NCI-H345 (cell line): ENCODE measurements at places on chromosomes 3 and 15.

- no peak for DNase-seq
Observed at GRCh38 chr3:8579096-8579495, 65.5 kb downstream of the SSUH2 start.

GRCh38 chr3:5476403-5476802 is 288.9 kb downstream of the EDEM1 start:
- no peak for DNase-seq

GRCh38 chr3:190697502-190697830 is 165.0 kb downstream of the GMNC start:
- no peak for DNase-seq

GRCh38 chr3:65928110-65928509 is 110.6 kb downstream of the MAGI1 start:
- DNase-seq, result no peak

DNA sequence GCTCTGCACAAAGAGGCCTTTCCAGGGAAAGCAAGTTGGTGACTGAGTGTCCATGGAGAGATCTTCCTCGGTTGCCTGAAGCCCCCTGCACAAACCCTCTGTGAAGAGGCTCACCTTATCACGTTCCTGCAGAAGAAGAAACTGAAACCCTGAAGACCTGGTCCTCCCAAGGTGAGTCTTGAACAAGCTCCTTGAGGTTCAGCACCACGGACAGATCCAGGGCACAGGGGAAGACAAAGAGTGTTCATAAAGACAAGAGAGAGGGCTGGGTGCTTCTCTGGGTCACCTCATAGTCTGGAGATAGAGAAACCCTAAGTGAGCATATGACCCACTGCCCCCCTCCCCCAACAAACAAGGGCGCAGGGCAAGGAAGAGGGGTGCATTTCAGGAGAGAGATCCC is 21.7 kb upstream of the TBC1D21 start:
- DNase-seq, result no peak
